ENCODE measurements at places on chromosomes 2 and 18. TPM values are rescaled to one million over a fixed set of nuclear protein-coding genes. Genes with fewer than 3 reads are reported as not detected.

DNA sequence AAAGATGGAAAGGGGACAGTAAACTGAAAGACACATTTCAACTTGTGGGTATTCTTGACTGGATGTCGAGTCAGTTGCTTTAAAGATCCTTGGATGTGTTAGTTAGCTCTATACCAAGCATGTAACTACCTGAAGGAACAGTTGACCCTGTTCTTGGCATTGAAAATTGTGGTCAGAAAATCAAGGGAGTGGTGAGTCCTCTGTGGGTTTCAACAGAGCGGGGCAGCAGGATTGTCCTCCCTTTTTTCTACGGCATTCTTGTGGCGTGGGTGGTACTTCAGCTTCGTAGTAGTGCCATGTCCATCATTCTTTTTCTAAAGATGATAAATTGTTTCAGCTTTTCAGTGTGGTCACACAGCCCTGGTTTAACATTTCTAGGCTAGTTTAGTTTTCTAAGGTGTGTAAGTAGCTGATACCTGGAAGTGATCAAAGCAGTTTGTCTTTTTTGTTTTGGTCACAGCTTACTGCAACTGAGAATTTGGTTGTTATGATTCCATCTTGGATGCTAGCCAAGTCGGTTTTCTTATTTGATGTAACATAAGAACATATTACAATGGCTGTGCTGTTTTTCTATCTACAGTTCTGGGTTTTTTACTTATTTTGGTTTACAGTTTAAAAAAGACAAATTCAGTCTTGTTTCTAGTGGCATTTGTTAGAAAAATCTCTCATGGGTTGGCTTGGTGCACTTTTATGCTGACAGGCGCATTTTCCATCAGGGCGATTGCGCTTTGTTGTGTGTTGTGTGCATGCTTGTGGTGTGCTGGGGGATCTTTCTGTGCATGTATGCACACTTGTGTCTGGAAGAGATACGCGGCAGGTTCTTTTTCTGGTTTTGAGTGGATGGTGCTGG lies 84.7 kb downstream of the ZNF407 start:
- no peak for DNase-seq

MTLN gene
- total RNA-seq: 32.9 TPM

KCNJ13 gene
- not detected for total RNA-seq

RGPD4 gene
- total RNA-seq: 0.33 TPM

BOK gene
- total RNA-seq: 6.3 TPM

DNA sequence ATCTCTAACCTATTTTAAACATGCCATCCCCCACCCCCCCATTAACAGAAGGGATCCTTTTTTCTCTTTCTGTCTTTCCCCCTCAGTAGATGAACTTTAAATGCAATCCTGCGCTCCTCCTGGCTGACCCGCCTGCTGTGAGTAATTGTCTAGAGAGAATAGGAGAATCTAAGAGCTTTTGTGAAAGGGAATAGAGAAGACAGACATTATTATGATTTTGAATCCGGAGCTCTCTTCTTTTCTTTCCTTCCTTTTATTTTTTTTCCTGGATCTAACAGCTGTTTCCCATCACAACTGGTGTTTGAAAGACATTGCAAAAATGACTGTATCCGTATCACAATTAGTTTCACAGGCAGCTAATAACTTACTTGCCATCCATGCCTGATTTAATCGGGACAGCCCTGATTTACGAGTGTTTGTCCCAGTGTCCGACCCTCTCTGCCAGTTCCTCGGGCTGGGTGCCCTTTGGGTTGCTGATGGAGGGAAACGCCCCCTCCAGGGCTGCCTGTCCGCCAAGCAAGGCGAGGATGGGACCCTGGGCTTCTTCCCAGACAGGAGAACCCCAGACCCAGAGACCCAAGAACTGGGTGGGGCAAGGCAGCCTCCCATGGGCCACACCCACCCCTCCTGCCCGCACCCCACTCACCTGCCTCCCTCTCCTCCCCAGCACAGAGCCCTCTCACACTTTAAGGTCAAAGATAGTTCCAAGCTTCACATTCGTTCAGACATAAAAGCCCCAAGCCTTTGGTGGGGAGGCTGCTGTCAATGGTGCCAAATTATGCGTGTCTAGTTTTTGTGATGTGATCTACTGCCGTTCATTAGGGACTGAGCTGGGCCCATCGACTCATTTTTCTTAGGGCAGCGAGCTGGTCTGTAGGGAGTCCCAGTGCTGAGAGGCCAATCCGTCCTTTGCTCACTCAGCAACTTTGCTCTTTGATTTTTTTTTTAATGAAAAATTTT lies 231.7 kb downstream of the ZNF516 start:
- no peak for DNase-seq

GRCh38 chr2:179031731-179032408 lies 18.1 kb downstream of the CCDC141 start:
- no peak for DNase-seq

GRCh38 chr18:78765142-78765541 lies 214.5 kb upstream of the SALL3 start:
- no peak for DNase-seq

PLA2R1 gene
- total RNA-seq: 34.9 TPM

GRCh38 chr2:240820607-240821428 lies 799 bp upstream of the KIF1A start:
- DNase-seq: no peak

DNA sequence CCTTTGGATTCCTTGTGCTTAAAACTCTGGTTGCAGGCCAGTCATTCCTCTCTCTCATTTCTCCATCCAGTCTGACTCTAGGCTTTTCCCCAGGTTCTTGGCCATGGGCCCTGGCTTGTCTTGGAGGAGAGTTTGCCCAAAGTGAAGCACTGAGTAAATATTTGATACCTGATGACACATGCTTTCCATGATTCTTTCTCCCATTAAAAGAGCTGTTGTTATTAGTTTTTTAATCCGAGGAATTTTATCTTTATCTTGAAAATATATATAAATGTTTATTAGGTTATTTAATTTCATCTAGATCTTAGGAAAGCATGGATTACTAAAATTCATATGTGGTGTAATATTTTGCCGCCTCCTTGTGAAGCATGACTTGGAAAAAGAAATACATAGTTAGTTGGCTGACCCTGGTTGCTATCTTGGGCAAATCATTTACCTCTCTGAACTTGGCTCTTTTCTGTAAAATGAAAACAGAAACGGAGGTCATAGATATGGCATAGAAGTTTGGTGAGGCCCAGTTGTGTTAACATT lies 650.1 kb downstream of the SLC4A3 start:
- DNase-seq: peak; percentile 89

OST4 gene
- 260 TPM for total RNA-seq

GRCh38 chr2:205776720-205777119 lies 94.4 kb downstream of the NRP2 start:
- DNase-seq: no peak

UGT1A8 gene
- not detected for total RNA-seq

DNA sequence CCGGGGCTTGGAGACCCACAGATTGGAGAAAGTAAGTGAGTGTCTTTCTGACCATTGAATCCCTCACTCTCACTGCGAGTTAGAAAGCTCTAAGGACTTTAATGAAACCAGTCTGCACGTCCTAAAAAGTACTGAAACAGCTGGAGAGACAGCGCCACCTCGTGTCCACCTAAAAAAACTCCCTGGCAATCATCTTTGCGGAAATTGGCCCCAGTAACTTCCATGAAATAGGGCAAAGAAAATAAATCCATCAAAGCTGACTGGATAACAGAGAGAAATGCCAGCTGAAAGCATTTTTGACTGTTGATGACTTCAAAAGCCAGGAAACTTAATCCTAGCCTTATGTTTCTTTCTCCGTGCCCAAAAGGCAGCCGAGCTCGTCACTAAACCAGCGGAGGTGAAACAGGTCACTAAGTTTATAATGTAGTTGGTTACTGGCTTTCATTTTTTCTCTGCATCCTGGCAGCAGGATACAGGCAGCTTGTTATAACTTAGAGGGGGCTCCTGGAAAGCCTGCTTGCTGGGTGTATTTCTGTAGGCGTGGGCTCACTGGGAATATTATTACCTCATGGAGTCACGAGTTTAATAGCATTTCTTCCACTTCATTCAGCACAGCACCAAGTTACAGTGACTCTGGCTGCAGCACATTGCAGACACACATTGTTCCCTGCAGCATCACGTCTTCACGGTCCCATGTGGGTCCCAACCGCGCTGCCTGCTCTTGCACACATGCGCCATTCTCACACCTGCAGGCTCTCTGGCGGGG lies 266.5 kb downstream of the HRH4 start:
- DNase-seq: peak; percentile 71

GRCh38 chr2:234993541-234993981 lies 41.7 kb downstream of the SH3BP4 start:
- no peak for DNase-seq

SLC4A5 gene
- 6.2 TPM for total RNA-seq

- DNase-seq: no peak
Measured at GRCh38 chr2:121284463-121285449, at the start of gene TFCP2L1. Gene TFCP2L1 (minus strand): TSS chr2:121285202. CDS start chr2:121285109, 93 bp downstream.

PKP4 gene
- total RNA-seq: 128 TPM

DNA sequence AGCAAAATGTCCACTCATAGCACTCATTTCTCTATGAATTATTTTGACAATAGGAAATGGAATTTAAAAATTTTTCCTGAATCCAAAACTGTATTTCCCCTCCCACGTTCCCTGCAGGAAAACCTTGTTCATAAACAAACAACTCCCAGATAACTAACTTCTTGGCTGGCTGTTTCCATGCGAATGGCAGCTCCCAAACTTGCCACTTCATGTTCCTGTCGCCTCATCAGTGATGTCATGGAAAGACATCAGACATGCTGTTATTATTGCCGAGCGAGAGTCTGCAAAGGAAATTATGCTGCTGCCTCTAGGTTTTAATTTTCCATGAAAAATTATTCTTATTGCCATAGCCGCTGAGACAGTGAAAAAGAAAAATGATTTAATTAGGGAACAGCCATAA lies 117.0 kb upstream of the RIOK3 start:
- no peak for DNase-seq

GRCh38 chr2:216855079-216855478 lies 4.8 kb downstream of the TNP1 start:
- no peak for DNase-seq

LIPG gene
- 9.1 TPM for total RNA-seq

DNA sequence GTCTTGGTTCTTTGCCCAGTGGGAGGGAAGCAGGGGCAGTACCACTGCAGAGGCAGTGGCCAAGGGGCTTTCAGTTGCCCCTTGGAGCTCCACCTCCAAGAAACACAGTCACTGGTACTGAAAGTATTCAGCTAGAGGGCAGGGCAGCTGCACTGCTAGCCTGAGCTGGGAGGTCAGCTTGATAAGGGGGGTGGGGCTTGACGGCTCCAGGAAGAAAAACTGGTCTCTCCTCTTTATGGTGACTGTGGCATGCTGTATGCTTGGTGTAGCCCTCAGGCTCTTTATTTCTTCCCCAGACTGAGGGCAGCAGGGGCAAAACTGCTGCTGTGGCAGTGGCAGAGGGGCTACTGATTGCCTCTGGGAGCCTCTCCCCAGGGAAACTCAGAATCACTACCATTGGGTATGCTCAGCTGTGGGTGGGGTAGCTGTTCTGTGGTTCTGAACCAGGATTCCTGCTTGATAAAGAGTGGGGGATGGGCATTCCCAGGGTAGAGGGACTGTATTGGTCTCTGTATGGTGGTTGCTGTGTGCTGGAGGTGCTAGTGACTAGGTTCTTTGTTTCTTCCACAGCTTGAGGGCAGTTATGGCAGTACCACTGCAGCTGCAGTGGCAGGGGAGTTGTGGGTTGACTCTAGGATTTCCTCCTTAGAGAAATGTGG lies 134.6 kb upstream of the SCN7A start:
- DNase-seq: no peak

ECEL1 gene
- 2.1 TPM for total RNA-seq

GALNT13 gene
- total RNA-seq: 0.78 TPM

DNA sequence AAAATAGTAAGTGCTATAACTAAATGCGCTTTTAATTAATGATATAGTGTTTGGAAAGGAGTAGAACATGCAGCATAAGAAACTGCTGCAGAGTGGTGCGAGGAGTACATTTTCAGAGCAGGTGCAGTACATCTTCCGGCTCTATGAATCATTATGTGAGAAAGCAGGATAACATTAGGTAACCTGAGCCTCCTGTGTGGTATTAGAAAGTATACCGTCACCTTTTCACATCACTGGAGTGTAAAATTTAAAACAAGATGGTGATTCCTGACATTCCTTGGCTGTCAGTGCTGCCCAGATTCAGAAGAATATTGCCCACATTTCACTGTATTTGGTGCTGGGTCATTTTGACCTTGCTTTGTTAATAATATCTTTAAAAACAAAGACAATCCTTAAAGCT lies 7.8 kb upstream of the DYNC2LI1 start:
- no peak for DNase-seq

DNA sequence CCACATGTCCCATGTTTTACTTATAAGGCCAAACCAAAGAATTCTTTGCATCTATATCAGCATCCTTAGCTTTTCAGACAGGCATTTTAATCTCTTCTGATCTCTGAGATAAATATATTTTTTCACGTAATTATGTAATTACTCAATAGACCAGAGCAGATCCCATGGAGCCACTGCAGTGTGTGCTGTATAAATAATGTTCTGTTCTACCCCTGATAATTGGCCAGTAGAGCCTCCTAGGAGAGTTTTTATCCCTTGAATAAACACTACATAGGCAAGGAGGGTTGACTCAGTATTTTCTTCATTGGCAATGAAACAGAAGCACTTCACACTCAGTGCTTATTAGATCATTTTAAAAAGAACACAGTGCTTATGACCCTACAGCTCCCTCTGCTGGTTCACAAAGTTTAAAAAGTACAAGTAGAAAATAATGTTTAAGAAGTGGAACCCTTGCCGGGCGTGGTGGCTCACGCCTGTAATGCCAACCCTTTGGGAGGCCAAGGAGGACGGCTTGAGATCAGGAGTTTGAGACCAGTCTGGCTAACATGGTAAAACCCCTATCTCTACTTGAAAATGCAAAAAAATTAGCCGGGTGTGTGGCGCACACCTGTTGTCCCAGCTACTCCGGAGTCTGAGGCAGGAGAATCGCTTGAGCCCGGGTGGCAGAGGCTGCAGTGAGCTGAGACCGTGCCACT lies 91.9 kb downstream of the PPP1R1C start:
- DNase-seq: no peak

DNA sequence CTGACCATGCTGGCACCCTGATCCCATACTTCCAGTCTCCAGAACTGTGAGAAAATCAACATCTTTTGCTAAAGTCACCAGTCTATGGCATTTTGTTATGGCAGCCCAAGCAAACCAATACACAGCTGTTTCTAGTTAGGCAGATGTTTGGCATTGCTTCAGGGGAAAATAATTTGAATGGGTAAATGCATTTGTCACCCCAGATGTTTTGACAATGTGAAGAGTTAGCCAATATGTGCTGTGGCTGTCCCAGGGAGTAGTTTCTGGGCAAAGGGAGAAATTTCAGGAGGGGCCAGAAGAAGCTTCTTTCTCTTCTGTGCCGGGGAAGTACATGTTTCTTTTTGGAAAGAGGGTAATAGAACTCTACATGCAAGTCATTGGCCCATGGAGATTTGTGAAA lies 619.0 kb downstream of the SLC4A3 start:
- DNase-seq: no peak

DNA sequence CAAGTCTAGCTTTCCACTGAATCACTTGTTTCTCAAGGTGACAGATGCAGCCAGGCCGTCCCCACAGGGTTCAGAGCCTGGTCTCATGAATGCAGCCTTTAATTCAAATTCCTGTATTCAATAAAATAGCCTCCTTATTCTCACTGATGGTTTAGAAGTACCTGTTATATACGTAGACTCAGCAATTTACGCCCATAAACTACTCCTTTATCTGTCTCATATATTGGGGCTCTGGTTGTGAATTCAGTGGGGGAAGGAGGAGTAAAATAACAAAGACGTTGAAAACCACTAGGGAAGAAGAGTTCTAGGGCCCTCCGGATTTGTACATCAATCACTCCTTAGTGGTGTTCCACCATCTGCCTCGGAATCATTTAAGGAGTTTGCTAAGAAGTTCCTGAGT lies 1.7 kb downstream of the OBSL1 start:
- DNase-seq: no peak

- no peak for DNase-seq
Measured at GRCh38 chr2:111155610-111156009, 34.9 kb downstream of the BCL2L11 start.

GRCh38 chr2:8573942-8574195 lies 108.0 kb upstream of the ID2 start:
- no peak for DNase-seq
